Type B pancreatic cell (in vitro differentiated cells): ENCODE measurements at places on chromosomes 5 and 9. TPM values are rescaled to one million over a fixed set of nuclear protein-coding genes. Genes with fewer than 3 reads are reported as not detected.
A peak's percentile ranks its signal among the peaks of the same experiment; 100 is the strongest.

SPAG8 gene
- 0.71 and 14.2 TPM in 2 replicates for total RNA-seq

- DNase-seq = no peak
Observed at GRCh38 chr5:154966874-154967273, 26.0 kb downstream of the MRPL22 start.

IRX1 gene
- total RNA-seq = 24.1 and 25.0 TPM in 2 replicates

DNA sequence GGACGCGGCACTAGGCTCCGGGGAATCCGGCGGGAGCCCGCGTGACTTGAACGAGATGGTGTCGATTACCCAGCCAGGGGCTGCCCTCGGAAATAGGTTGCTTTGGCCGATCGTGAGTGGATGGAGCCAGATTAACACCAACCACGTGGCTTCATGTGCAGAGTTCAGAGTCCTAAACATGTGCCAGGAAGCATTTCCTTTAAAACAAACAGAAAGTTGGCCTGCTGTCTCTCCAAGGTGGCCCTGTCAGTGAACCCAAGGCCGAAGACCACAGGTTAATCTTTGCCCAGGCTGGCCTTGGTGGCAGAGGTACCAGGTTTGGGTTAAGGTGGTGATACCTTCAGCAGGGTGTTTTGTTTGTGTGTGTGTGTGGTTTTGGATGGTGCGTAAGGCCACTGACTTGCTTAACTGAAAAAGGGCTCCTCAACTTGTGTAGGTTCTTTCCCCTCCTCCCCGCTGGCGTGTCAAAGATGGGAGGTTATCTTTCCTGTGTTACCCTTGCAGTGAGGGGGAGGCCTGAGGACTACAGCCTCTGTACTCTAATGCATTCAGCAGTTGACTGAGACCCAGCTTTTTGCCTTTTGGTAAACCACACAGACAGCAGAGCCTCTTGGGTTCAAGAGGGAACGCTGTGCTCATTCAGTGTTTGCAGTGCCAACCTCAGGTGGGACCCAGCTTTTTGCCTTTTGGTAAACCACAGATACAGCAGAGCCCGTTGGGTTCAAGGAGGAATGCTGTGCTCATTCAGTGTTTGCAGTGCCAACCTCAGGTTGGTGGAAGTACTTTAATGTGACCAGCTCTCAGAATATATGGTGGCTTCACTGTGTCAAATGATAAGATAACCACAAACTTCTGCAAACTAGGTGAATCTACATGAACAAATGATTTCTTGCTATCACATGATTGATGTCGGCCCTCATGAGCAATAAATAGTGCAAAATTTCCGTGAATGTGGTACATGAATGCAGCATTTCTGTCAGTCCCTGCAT lies 1.4 kb downstream of the IQGAP2 start:
- DNase-seq = no peak

GRCh38 chr5:551406-551805 lies 27.2 kb upstream of the SLC9A3 start:
- no peak for DNase-seq

CSNK1G3 gene
- total RNA-seq = 41.8 and 43.6 TPM in 2 replicates

HBEGF gene
- 4.7 and 4.9 TPM in 2 replicates for total RNA-seq

PIP5K1B gene
- 9.8 and 19.4 TPM in 2 replicates for total RNA-seq

PCDHGB1 gene
- total RNA-seq = 1.1 and 1.8 TPM in 2 replicates

DRD1 gene
- total RNA-seq = 0.17 and 0.87 TPM in 2 replicates

GRCh38 chr9:129414993-129415941 lies 205.6 kb downstream of the C9orf50 start:
- DNase-seq = no peak

DNA sequence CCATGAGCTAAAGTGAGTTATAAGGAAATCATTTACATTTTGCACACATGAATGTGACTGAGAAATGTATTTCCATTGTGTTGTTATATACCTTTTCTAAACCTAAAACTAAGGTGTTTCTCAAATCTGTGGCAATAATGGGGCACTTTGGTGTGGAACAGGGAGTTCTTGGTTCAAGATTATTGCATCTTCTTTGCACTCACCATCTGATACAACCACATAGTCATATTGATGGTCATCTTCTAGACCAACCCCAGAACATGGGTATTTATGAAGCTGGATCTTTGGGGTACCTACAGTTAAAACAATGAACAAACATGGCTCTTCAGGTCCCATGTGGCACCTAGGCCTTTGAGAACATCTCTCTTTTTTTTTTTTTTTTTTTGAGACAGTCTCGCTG lies 24.6 kb upstream of the SHOC1 start:
- DNase-seq = no peak

MBLAC2 gene
- 3.9 and 6.2 TPM in 2 replicates for total RNA-seq

DNA sequence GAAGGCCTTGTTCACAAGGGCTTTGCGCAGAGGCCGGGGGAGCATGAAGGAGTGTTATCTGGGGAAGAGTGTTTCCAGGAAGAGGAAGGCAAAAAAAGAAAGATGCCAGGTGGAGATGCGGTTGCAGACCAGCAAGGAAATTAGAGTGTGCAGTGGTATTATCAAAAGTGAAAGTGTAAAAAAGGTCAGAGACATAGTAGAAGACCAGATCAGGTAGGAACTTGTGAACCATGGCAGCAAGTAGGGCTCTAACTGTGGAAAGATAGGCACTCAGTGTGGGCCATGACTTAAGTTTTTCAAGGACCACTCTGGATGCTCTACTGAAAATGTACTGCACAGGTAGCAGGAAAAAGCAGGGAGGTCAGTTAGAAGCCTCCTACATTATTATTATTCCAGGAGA lies 90.1 kb upstream of the SPOCK1 start:
- peak; percentile 10 for DNase-seq
